A549 treated with CpdA at 1 μM for 4 hours (cell line): ENCODE measurements at places on chromosomes 5 and 9. TPM values are rescaled to one million over a fixed set of nuclear protein-coding genes. Genes with fewer than 3 reads are reported as not detected.

KLF9 gene
- total RNA-seq = 0.47 to 0.58 TPM (median 0.49 TPM) in 5 replicates

HAVCR2 gene
- 0.29 to 0.57 TPM (median 0.52 TPM) in 5 replicates for total RNA-seq

SLC24A2 gene
- total RNA-seq = not detected in 5 replicates

PCDHA2 gene
- total RNA-seq = 0.03 to 0.10 TPM (median 0.05 TPM) in 5 replicates
